ENCODE measurements at places on chromosomes 7 and 10.
A peak's percentile ranks its signal among the peaks of the same experiment; 100 is the strongest.

DNA sequence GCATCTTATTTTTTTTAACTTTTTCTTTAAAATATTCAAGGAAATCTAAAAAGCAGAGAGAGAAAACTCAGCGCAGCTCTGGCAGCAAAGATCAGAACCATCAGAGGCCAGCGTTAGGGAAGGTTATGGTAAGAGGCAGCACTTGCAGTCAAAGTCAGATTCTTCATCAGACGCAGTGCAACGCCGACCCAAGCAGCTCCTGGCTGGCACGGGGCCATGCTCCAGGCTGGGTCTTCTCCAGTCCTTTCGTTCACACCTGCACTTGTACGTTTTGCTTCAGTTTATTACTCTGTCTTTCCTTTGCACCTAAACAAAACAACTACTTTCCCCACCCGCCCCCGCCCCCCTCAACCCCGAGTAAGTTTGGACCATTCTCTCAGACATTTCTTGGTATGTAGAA, 43.1 kb upstream of the SEC61G start:
- H3K4me3 ChIP-seq, result no peak overlapping the region
- no peak overlapping the region for H3K27ac ChIP-seq
- H3K36me3 ChIP-seq, result no peaks in the 10 kb centered on the region
- H3K27me3 ChIP-seq, result no peaks in the 10 kb centered on the region
- DNase-seq, result no peak

- H3K27ac ChIP-seq, result no peak overlapping the region
- no peak for DNase-seq
- no peaks in the 10 kb centered on the region for H3K27me3 ChIP-seq
- H3K4me1 ChIP-seq, result no peaks in the 10 kb centered on the region
- H3K4me3 ChIP-seq, result no peak overlapping the region
Measured at GRCh38 chr7:112124061-112124766, 82.0 kb downstream of the DOCK4 start.

GRCh38 chr7:114921631-114922025, 266 bp upstream of the MDFIC start:
- H3K36me3 ChIP-seq, result no peaks in the 10 kb centered on the region
- H3K27me3 ChIP-seq, result no peaks in the 10 kb centered on the region
- peaks cover 9% of the 10 kb centered on the region for H3K4me1 ChIP-seq
- peak overlapping the region; percentile 61 for H3K4me3 ChIP-seq
- 0 out of 2 replicates have a peak overlapping the region, but pooled peaks have one; percentile 50 for H3K27ac ChIP-seq

GRCh38 chr7:22589641-22590201, 89.7 kb upstream of the STEAP1B start:
- H3K4me1 ChIP-seq, result no peaks in the 10 kb centered on the region
- H3K27me3 ChIP-seq, result 0 out of 2 replicates have a peak, but pooled peaks cover 3% of the 10 kb centered on the region
- H3K4me3 ChIP-seq, result no peak overlapping the region

DNA sequence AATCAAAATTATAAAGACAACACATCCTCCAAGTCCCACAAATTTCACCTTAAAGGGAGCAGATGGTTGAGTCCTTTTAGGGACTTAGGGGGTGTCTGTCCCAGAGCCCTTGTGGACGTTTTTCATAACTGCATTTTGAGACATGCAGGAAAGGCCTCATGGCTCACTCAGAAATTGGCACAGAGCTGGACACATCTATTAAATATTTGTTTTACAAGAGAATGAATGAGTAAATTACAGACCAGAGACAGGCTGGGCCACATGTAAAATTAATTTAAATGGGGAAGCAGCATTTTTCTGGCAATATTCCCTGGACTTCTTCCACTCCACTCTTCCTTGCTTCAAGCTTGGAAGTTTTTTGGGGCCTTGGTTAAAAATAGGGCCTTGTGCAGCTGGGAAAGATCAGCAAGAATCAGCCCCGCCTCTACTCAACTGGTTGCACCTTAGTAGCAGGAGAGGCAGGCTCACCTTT, 20.0 kb downstream of the LAMB1 start:
- no peaks in the 10 kb centered on the region for H3K27me3 ChIP-seq
- H3K36me3 ChIP-seq, result peaks cover 8% of the 10 kb centered on the region
- H3K27ac ChIP-seq, result no peak overlapping the region
- no peak overlapping the region for H3K4me3 ChIP-seq

- H3K4me3 ChIP-seq, result peak overlapping the region; percentile 61
- H3K27me3 ChIP-seq, result no peaks in the 10 kb centered on the region
- DNase-seq, result no peak
- H3K36me3 ChIP-seq, result no peaks in the 10 kb centered on the region
- peaks cover 25% of the 10 kb centered on the region for H3K4me1 ChIP-seq
Measured at GRCh38 chr7:149873970-149874643, 338 bp downstream of the ATP6V0E2 start.

DNA sequence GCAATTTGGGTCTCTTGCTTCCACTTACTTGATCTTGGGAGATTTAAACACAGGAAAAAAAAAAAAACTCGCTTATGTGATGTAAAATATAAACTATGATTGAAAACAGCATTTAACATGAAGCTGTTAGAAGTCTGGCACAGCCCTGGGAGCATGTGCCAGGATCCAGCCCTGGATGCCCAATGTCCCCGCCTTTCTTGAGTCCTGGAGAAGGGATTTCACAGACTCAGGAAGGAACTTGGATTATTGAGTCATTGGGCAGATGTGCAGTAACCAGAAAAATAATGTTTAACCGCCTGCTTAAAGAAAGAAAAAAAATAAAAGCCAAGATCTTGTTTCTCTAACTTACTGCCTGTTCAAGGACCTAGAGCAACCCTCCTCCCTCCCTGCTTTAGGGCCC, 3.7 kb upstream of the JCAD start:
- H3K36me3 ChIP-seq, result no peaks in the 10 kb centered on the region
- H3K4me1 ChIP-seq, result peaks cover 20% of the 10 kb centered on the region
- no peak overlapping the region for H3K4me3 ChIP-seq
- no peaks in the 10 kb centered on the region for H3K27me3 ChIP-seq
- no peak overlapping the region for H3K27ac ChIP-seq
- no peak for DNase-seq

DNA sequence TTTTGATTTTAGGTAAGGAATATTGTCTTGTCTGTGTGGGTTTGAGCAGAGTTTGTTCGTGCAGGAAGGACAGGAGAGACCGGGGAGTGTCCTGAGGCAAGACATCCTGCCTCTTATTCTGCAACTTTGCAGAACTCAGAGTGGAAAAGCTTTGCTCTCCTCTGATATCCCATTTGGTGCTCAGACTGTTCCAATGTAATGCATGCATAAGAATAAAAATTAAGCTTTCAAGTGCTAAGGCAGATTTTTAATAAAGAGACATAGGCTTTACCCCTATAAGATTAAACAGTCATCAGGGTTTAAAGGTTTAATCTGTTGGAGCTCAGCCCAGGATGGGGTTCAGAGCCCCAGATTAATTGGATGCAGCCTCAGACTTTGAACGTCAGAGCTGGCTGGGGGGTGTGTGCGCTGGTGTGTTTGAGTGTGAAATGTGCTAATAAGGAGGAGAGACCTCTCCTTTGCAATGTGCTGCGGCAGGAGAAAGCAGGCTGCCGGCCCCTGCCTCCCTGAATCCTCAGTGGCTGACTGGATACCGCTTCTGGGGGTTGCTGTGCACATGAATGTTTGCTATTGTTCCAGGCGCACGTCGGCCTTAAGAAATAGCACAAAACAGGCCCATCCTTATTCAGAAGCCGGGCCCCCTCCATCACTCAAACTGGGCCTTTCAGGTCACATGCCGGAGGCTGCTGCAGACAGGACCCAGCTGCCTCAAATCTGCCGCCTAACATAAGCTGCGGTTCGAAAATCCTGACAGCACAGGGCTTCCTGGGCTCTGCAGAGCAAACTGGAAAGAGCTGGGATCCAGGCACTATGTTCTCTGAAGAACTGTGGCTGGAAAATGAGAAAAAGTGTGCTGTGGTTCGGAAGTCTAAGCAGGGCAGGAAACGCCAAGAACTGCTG, 84.1 kb upstream of the PRR15 start:
- no peak for DNase-seq
- H3K27ac ChIP-seq, result no peak overlapping the region
- no peaks in the 10 kb centered on the region for H3K4me1 ChIP-seq
- no peak overlapping the region for H3K4me3 ChIP-seq
- H3K36me3 ChIP-seq, result no peaks in the 10 kb centered on the region

GRCh38 chr7:22670422-22670815, 56.6 kb upstream of the IL6 start:
- no peaks in the 10 kb centered on the region for H3K27me3 ChIP-seq
- no peak overlapping the region for H3K27ac ChIP-seq
- H3K4me3 ChIP-seq, result no peak overlapping the region
- no peaks in the 10 kb centered on the region for H3K4me1 ChIP-seq
- DNase-seq, result no peak

DNA sequence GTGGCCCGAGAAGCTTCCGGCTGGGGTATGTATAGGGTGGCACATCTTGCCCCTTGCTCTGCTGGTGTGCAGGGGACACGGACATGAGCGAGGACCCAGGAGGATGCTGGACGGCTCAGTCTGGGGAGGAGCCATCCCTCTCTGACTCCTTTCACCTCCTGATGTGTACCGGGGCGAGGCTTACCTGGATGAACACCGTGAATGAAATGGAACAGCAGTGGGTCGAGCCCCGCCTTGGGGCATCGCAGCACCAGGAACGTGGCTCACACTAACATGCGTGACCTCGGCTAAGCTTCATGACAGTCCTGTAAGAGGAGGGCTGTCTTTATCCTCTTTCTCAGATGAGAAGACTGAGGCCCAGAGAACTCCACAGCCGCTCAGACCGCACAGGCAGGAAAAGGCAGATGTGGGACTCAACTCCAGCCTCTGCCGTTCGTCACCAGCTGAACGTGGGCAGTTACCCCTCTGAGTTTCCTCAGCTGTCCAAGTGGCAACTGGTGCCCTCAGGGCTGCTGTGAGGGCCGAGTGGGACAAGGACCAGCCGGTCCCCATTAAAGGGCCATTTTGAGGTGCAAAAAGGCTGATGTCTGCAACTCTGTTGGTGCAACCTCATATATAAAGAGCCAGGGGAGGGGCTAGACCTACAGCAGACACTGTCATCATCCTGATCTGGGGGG, 54.5 kb downstream of the INSIG1 start:
- peaks cover 8% of the 10 kb centered on the region for H3K27me3 ChIP-seq
- H3K4me1 ChIP-seq, result no peaks in the 10 kb centered on the region
- no peak overlapping the region for H3K27ac ChIP-seq
- no peak overlapping the region for H3K4me3 ChIP-seq
- H3K36me3 ChIP-seq, result no peaks in the 10 kb centered on the region

DNA sequence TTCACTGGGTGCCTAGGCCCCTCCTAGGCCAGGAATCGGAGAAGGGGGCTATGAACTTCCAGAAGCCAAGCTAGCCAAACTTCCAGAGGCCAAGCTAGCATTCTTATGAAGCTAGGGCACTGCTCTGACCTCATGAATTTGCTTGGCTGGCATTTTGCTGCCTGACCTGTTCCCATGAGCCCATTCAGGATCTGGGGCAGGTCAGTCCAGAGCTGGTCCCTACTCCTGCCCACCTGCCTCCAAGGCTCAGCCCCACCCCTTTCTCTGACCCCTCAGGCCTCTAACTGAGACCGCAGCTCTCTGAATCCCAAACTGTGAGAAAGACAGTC, 1.3 kb upstream of the PPIF start:
- no peak overlapping the region for H3K27ac ChIP-seq
- no peaks in the 10 kb centered on the region for H3K27me3 ChIP-seq
- H3K4me1 ChIP-seq, result peaks cover 34% of the 10 kb centered on the region
- DNase-seq, result no peak

DNA sequence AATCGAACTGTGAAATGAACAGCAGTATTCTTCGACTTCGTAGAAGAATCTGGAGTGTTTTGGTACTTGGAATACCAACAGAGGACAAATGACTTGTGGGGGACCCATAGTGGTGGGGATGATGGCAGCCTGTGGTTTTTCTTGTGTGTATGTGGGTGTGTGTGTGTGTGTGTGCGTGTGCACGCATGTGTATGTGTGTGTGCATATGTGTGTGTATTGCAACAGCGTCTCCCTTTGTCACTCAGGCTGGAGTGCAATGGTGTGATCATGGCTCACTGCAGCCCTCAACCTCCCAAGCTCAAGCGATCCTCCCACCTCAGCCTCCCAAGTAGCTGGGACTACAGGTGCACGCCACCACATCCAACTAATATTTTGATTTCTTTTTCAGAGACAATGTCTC, 9.4 kb upstream of the YWHAG start:
- H3K4me3 ChIP-seq, result no peak overlapping the region
- H3K36me3 ChIP-seq, result no peaks in the 10 kb centered on the region
- no peak for DNase-seq
- H3K27me3 ChIP-seq, result no peaks in the 10 kb centered on the region
- no peak overlapping the region for H3K27ac ChIP-seq

DNA sequence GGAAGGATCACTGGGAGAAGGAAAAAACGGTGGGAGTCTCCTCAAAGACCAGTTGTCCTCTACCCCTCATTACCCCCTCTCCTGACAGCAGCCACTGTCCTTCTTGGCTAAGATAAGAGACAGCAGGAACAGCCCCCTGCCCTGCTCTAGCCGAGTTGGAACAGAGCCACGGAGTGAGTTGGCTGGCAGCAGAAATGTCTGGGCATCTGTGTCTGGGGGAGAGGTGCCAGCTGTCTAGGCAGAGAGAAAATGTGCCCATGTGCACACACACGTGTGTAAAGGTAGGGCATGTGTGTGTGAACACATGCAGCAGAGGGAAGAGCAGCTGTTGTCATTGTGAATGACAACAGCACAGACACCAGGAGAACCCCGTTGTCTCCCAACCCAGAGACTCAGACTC, 9.4 kb upstream of the HILPDA start:
- no peaks in the 10 kb centered on the region for H3K36me3 ChIP-seq
- H3K4me3 ChIP-seq, result no peak overlapping the region
- H3K4me1 ChIP-seq, result no peaks in the 10 kb centered on the region
- H3K27ac ChIP-seq, result no peak overlapping the region
- no peaks in the 10 kb centered on the region for H3K27me3 ChIP-seq

DNA sequence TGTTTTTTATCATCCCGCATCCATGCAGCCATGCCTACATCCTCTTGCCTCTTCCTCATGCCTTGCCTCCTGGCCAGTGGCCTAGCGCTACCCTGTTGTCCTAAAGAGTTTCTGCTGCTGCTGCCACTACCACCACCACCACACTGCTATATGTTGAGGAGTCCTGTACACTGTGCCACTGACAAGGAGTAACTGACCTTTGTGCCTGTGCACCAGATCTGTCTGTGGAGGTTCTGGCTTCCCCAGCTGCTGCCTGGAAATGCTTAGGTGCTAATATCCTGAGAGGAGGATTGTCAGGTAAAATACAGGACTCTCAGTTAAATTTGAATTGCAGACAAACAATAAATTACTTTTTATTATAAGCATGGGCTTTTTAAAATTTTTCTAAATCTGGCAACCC, 7.0 kb upstream of the CFAP69 start:
- no peaks in the 10 kb centered on the region for H3K27me3 ChIP-seq
- no peaks in the 10 kb centered on the region for H3K36me3 ChIP-seq
- no peaks in the 10 kb centered on the region for H3K4me1 ChIP-seq
- no peak for DNase-seq
- no peak overlapping the region for H3K4me3 ChIP-seq

GRCh38 chr10:132971448-132972148, 29.2 kb upstream of the CFAP46 start:
- no peaks in the 10 kb centered on the region for H3K4me1 ChIP-seq
- no peak for DNase-seq
- H3K27me3 ChIP-seq, result no peaks in the 10 kb centered on the region
- no peaks in the 10 kb centered on the region for H3K36me3 ChIP-seq
- no peak overlapping the region for H3K4me3 ChIP-seq

GRCh38 chr10:121791761-121792160, 136.1 kb downstream of the ATE1 start:
- DNase-seq, result no peak
- no peak overlapping the region for H3K27ac ChIP-seq
- H3K4me3 ChIP-seq, result no peak overlapping the region

- no peaks in the 10 kb centered on the region for H3K36me3 ChIP-seq
- no peak overlapping the region for H3K4me3 ChIP-seq
- no peak overlapping the region for H3K27ac ChIP-seq
Measured at GRCh38 chr10:71627230-71627939, 92.2 kb downstream of the C10orf105 start.

- no peaks in the 10 kb centered on the region for H3K36me3 ChIP-seq
- H3K27me3 ChIP-seq, result no peaks in the 10 kb centered on the region
- DNase-seq, result peak; percentile 42
- H3K4me1 ChIP-seq, result no peaks in the 10 kb centered on the region
Measured at GRCh38 chr7:81244224-81244623, 325.4 kb upstream of the SEMA3C start.

Measured in HCT116 (cell line).